ENCODE measurements at places on chromosomes 1 and 21. TPM values are rescaled to one million over a fixed set of nuclear protein-coding genes. Genes with fewer than 3 reads are reported as not detected.

DNA sequence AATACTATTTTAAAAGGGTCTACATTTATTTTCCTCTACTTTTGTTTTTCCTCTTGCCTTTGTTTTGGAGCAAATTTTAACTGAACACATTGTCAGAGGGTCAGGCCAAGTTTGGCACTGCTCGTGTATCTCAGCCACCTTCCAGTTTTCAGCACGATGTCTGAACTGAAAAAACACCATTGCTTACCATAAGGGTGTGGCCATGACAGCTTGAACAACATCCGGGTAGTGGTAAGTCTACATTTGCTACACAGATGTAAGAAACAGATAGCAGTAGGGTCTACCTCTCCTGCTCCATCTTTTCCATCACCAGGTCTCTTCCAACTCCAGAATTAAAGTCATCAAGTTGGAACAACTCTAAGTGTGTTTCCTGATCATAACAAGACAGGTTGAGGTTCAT is 4.2 kb downstream of the HIVEP3 start:
- DNase-seq = no peak

GRCh38 chr1:203422116-203422515 is 53.5 kb upstream of the PRELP start:
- no peak for DNase-seq

GRCh38 chr21:45262041-45262581 is 25.6 kb downstream of the POFUT2 start:
- DNase-seq = no peak

GRCh38 chr21:34771512-34772028 is 102.8 kb downstream of the CLIC6 start:
- DNase-seq = no peak

GRCh38 chr1:32991819-32992488 is 27.3 kb upstream of the RNF19B start:
- no peak for DNase-seq

DNA sequence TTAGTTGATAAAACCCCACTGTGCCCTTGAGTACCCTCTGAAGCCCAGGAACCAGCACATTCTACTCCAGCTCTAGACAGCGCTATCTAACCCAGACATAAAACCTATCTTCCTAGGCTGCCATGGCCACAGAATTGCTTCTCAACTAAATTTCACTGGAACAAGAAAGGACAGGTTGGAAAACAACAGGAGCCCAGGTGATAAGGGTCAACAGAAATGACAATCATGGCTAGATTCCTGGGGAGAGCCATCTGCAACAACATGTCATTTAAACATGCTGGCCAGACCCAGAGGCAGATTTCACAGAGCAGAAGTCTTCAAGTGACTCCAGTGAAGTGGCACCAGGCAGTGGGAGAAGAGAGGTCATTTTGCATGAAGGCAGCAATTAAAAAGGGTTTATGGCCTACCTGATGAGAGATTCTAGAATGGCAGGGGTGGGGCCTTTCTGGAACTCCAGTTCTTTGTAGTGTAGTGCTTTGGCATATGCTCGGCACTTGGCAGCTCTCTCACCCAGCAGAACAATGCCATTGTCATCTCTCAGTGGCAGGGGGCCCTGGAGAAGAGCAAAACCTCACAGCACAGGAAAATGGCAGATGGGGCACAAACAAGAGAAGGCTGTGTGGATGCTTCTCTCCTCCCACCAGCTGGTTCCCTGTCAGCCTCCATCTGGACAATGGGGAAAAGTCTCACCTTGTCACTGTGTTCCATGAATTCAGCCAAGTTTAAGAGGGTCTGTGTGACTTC is 9.9 kb downstream of the ANGPTL7 start:
- DNase-seq = no peak

DNA sequence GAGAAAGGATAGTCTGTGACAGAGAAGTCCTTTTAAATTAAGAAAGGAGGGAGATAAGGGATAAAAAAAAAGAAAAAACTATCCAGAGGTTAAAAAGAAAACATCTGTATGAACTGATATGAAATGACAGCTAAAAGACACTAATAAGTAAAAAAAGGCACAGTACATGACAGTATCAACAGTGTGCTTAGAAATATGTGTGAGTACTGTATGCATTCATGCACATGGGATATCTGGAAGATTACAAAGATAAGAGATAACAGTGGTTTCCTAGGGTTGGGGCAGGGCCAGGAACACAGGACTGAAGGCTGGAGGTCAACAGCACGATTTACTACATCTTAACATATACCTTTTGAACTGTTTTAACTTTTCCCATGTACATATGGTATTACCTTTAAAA is 13.3 kb downstream of the PTP4A2 start:
- no peak for DNase-seq

DNA sequence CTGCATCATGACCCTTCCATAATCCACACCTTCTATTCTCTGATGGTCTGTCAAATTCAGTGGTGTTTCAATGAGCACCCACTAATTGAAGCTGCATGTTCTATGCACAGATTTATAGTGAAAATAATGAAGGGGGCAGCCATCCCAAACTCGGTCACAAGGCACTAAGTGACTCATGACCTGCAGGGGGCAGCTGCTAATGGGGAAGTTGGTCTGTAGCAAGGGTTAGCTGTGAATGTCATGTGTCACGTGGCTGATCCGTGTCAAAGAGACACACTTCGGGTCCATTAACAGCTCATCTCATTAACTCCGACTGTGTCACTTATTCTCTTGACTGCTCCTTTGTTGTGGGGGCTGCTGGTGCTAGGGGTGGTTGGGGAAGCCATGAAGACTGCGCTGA is 306.6 kb downstream of the PCP4 start:
- no peak for DNase-seq

GRCh38 chr1:37175666-37176215 is 141.4 kb upstream of the GRIK3 start:
- no peak for DNase-seq

- no peak for DNase-seq
These were observed 159.1 kb upstream of the DMRTA2 start for GRCh38 chr1:50582346-50582745.

GRCh38 chr1:232859216-232859615 is 54.0 kb downstream of the MAP10 start:
- no peak for DNase-seq

DNA sequence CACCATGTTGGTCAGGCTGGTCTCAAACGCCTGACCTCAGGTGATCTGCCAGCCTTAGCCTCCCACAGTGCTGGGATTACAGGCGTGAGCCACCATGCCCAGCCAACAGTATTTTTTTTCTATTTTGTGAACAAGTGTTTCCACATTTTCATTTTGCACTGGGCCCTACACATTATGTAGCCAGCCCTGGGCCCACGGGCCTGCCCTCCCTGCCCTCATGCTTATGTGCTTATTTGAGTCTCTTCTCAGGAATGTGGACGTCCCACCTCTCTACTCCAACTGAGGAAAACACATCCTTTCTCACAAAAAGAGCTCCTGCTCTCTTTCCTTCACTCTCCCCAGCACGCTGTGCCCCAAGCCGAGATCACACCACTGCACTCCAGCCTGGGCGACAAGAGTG is 13.5 kb upstream of the ZBED6 start:
- no peak for DNase-seq

DNA sequence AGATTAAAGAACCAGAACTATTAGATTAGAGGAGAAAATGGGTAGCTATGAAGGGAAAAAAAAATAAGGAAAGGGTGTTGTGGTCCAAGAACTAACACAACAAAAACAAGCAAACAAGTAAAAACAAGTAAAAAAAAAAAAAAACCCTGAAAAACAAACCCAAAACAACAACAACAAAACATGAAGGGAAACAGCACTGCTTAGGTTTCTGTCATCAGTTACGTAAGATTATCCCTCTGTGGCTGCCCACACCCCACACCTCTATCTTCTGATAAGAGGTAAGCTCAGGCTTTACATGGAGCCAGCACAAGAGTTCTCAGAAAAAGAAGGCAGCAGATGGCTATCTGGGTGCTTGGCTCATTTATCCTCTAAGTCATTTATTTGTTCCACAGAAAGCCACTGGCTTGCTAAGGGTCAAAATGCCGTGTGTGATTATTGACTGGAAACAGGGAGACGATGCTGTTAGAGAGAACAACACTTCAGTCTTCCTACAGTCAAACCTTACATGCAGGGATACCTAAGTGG is 57.5 kb downstream of the KIAA0319L start:
- no peak for DNase-seq

DNA sequence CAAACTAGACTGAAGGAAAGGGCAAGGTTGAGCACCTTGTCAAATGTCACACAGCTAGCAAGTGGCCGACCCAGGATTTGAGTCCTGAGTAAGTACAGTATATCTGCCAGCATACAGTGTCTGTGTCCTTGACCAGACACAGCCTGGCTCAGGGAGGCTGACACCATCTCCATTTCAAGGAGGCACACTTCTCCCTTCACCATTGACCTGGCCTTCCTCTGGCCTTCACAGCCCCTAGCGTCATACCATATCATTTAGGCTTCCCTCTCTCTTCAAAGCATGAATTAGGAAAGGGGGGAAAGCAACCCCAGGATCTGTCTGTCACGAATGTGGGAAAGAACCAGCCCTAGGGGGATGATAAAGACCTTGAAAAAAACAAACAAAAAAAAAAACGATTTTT is 155.6 kb downstream of the PLPP3 start:
- no peak for DNase-seq

DNA sequence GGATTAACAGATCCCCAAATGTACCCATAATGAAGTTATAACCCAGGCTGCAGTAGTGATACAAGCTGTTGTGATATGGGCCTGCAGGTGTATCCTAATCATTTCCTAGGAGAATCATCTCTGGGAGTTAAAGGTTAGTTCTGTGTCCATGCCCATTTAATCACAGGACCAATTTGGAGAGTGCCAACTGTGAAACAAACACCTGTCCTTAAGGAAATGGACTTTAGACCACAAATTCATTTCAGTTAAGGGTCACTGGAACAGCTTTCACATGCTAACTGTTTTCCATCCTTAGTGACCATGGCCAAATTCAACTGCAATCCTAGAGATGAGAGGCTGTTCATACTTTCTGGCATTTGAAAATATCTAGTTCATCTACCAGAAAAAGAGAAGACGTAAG is 160.9 kb downstream of the GPATCH2 start:
- DNase-seq = peak; percentile 13

The ZNF593 gene
- 19.5 TPM for polyA plus RNA-seq

The LAMTOR2 gene
- polyA plus RNA-seq = 43.4 TPM

The GPR153 gene
- polyA plus RNA-seq = 17.0 TPM

The SYT2 gene
- polyA plus RNA-seq = 0.38 TPM

The C1orf21 gene
- 48.1 TPM for polyA plus RNA-seq

The FAM72C gene
- 1.7 TPM for polyA plus RNA-seq

The LCE3D gene
- polyA plus RNA-seq = not detected

All from muscle of leg (tissue), 16 donors.